GM06990 (cell line): ENCODE measurements at places on chromosomes 4 and X.

- no peak for DNase-seq
Measured at GRCh38 chrX:121120690-121121605, 73.5 kb downstream of the GLUD2 start.

DNA sequence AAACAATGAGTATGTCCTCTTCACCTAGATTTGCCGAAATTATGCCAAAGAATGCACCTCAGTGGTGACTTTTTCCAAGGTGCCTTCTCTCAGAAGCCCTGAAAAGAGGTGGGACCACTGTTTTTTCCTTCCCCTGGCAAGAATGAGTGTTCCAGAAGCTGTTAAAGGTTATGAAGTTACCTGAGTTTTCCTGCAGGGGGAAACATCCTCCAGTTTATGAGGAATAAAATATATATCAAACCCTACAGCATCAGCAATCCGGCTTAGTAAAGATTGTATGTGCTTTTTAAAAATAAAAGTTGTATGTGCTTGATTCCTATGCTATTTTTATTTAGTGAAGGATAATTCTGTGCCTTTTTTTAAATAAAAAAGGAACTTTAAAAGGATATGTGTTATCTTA is 73.3 kb downstream of the RBM46 start:
- DNase-seq, result no peak

- DNase-seq, result no peak
Measured at GRCh38 chr4:88196013-88196365, 37.5 kb upstream of the ABCG2 start.

DNA sequence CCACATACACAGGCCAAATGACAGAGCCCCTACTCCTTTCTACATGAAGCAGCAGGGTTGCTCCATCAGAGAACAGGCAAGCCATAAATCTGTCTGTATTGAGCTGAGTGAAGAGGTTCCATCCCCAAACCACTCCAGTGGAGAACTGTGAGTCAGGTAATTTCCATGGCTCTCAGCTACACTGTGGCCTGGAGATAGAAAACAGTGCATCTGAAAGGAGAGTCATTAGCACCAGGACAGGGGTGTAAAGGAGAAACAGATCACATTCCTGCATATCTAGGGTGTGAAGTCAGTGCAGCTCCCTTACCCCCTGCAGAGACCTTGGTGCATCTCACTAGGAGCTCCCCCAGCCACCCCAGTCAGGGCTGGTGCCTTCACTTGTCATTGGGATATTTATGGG is 314.7 kb downstream of the CHIC1 start:
- DNase-seq, result no peak

GRCh38 chr4:87257523-87257922 is 37.1 kb upstream of the KLHL8 start:
- no peak for DNase-seq

DNA sequence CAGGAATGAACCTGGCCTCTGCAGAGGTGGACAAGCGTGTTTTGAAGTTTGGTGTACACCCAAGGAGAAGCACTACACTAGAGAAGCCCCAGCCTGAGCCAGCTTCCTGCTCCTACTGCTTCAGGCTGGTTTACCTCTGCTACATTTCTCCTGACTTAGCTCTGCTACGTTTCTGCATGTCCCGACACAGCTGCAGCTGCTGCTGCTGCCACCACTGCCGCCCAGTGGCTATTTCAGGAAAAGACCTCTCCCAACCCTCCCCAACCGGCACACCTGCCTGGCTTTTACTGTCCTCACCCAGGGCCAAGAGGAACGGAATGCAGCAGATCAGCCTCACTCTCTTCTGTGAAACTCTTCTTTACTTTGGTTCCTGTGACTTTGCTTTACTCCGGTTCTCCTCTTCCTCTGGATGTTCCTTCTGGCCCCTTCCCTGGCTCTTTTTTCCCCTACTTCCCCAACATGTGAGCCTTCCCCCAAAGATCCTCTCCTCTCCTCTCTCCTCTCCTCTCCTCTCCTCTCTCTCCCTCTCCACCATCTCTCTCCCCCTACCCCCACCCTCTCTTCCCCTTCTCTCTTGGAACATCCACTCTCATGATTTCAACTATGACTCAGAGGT is 3.1 kb upstream of the P2RY4 start:
- peak; percentile 21 for DNase-seq

DNA sequence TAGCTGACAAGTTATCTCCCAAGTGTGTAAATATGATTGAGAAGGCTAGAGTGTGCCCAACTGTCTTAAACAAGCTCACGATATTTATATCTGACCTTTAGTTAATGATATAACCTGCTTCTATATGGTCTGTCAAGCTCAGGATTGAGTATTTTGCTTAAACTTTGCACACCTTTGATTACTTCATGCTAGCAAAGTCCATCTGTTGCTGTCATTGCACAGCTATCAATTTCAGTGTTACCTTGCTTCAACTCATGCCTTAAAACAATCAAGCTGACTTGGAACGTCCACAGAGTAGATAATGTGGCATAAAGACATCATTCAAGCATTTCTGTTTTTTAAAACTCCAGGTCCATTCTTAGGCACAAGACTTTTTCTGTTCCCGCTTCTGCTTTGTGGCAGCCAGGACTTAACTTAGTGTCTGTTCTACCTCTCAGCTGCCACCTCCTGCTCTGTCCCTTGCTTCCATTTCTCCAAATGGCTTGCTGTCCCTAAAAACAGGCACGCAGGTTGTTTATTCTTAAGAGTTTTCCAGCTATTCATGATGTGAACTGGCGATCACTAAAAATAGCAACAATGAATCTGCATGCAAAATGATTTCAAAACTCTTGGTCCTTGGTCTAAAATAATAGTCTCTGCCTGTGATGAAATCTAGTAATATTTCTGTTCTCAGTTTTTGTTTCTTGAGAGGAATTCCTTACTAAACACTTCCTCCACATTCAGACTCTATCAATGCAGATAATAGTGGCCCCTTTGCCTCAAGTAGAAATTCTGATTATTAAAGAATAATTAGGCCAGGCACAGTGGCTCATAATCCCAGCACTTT is 16.3 kb upstream of the NEIL3 start:
- no peak for DNase-seq

DNA sequence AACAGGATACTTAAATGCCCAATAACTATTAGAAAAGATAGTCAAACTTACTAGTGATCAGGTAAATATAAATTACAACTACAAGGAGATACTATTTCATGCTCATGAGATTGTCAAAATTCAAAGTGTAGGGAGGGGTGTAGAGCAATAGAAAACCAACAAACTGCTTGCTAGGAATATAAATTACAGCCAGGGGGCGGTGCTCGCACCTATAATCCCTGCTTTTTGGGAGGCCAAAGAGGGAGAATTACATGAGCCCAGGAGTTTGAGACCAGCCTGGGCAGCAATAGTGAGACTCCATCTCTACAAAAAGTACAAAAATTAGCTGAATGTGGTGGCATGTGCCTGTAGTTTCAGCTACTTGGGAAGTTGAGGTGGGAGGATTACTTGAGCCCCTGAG is 556.5 kb upstream of the NR3C2 start:
- DNase-seq, result no peak

- peak; percentile 62 for DNase-seq
Measured at GRCh38 chr4:75251547-75251946, 262.7 kb downstream of the RCHY1 start.

GRCh38 chr4:169220447-169220846 is 50.3 kb downstream of the SH3RF1 start:
- no peak for DNase-seq

DNA sequence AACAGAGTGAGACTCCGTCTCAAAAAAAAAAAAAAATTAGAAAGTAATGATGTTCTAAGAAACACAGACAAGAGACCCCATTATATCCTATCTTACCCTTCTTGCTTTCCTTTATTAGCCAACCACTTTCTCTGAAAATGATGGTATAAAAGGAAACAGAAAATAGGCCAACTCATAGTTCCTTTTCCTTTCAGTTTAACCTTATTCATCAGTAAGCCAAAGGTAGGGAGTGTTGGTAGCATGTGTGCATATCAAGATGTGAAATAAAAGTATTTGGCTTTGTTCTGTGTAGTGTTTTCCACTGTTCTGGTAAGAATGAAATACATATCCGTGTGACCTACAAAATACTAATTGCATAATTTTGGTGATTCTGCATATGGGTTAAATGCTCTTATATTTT is 266.6 kb downstream of the ZNF674 start:
- no peak for DNase-seq

DNA sequence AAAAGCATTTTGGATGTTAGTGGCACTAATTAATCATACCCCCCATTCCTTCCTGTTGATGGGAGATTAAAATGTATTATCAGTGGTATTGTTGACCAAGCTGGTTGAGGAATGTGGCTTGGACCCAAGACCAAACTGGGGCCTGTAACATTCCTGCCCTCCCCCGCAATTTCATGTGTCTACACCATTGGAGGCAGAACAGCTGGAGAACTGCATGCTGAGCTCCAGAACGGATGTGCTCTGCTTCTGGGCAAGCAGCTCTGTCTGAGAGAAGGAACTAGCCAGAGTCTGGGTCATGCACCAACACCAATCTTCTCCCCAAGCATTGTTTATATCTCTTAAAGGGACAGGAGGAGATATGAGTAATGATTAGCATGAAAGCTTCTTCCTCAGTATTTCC is 185.5 kb downstream of the CEP135 start:
- DNase-seq, result no peak

- peak; percentile 78 for DNase-seq
Measured at GRCh38 chr4:39353478-39354253, 12.5 kb downstream of the RFC1 start.

DNA sequence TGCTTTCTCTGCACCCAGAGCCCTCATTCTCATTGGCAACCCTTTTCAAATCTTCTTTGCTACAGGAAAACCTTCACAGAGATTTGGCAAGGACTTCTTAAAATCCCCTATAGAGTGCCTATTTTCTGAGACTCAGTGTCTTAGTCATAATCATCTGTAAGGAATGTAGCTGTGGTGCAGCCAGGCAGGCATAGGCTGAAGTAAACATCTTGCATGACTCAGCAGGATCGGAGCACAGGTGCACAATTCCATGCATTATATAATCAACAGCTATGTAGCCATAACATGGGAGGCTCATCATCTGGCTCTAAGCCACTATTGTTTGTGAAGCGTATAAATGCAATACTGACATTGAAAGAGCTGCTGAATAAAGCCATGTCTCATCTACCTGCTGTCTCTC is 368.8 kb downstream of the MAGEE1 start:
- no peak for DNase-seq

- no peak for DNase-seq
Measured at GRCh38 chrX:121562616-121563015, 515.2 kb downstream of the GLUD2 start.

- DNase-seq, result peak; percentile 92
Measured at GRCh38 chrX:136496764-136497555, 432 bp upstream of the HTATSF1 start.

- peak; percentile 66 for DNase-seq
Measured at GRCh38 chrX:71128915-71129765, 10.7 kb downstream of the MED12 start.

- peak; percentile 62 for DNase-seq
Measured at GRCh38 chr4:88320780-88321373, 36.5 kb upstream of the PPM1K start.
